SK-N-DZ (cell line): ENCODE measurements at places on chromosomes 16 and 17.

GRCh38 chr17:1095090-1095852, 84.5 kb downstream of the ABR start:
- no peak for DNase-seq

DNA sequence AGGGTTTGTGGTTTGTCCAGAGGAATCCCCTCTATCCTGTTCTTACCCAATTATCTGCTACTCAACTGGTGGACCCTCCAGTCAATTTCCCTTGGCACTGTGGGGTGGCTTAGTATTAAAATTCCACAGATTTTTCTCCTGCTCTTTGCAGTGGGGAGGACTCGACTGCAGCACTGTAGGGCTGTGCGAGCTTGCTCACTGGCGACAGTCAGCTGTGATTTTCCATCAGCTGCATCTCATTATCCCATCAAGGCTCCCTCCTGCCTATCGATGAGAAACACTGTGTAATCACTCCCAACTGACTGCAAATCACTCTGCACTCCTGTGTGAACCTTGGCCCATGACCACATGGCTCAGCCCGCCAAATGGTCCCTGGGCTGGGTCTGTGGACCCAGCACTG, 90.5 kb upstream of the MAF start:
- DNase-seq: no peak

- peak; percentile 85 for DNase-seq
Observed at GRCh38 chr17:29592850-29593551, at the start of gene ANKRD13B. TSS of gene ANKRD13B (plus strand) at chr17:29593132. CDS start at chr17:29593622, 490 bp downstream.

DNA sequence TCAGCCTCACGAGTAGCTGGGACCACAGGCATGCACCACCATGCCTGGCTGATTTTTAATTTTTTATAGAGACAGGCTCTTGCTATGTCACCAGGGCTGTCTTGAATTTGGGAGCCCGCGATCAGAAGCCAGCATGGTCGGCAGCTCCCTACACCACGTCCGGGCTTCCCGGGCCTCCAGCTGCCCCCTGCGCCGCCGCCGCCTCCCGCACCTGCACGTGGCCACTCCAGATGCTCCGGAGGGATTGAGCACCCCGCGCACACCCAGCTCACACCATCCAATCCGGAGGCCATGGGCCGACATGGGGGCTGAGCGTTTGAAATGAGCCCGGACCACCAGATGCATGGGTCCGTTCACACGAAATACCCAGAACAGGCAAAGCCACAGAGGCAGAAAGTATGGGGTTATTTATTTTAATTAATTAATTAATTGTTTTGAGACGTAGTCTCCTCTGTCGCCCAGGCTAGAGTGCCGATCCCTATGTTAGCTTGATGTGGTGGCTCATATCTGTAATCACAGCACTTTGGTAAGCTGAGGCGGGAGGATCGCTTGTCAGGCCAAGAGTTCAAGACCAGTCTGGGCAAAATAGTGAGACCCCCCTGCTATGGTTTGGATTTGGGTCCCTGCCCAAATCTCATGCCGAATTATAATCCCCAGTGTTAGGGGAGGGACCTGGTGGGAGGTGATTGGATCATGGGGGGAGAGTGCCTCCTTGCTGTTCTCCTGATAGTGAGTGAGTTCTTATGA, 17.1 kb upstream of the PDXDC1 start:
- DNase-seq: no peak

- no peak for DNase-seq
Observed at GRCh38 chr17:70905796-70906195, 736.5 kb downstream of the KCNJ2 start.

DNA sequence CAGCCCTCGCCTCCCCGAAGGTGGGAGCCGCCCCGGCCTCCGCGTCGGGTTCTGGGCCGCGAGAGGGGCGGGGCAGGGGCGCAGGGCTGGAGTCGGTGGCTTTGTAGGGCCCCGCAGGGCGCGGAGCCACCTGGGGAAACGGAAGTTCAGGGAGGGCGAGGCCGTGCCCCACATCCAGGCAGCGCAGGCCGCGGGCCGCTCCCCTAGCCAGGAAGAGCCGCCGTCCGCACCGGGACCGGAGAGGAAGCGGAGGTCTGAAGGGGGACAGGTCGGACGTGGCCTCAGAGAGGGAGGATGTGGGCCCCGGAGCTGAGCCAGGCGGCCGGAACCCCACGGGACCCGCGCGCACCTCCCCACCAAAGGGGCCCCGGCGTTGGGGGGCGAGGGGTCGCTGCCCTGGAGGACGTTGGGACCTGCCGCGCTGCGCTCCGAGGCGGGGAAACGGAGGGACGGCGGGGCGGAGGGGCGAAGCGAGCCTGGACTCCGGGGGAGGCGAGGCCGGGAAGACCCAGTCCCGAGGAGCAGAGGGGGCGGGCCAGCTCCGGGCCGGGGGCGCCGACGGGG, 482 bp upstream of the SLC16A3 start:
- DNase-seq: peak; percentile 29

- DNase-seq: peak; percentile 73
Observed at GRCh38 chr17:50893183-50893993, 27.2 kb upstream of the TOB1 start.

DNA sequence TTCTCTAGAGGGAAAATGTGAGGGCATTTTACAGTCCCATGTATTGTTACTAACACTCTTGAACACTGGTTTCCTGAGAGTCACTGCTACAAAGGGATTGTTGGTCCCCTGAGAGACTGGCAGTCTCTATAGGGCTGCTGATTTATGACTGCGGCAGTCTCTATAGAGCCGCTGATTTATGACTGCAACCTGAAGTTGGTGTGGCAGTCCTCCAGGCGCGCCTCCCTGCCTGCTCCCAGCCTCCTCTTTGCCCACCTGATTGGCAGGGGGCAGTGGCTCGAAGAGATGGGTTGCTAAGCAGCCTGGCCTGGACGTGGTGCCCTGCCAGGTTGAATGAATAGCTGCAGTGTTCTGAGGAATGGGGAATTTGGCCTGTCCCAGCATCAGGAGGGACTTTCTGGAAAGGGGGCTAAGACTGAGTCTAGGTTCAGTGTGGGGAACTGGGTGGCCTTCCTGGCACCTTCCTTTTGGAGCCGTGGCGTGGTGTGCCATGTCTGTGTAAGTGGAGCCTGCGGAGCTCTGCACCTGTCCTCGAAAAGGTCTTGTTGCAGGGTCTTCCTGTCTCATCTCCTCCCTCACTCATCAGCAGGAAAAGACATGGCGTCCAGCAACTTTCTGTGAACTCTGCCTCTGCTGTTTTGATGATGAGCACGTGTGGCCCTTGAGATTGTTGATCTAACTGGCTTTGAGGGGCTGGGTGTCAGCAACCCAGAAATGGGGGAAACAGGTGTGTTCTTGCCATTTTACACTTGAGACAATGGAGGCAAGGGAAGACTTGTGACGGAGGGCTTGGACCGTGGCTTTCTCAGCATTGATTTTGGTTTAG, 24.9 kb downstream of the SAP30BP start:
- no peak for DNase-seq

DNA sequence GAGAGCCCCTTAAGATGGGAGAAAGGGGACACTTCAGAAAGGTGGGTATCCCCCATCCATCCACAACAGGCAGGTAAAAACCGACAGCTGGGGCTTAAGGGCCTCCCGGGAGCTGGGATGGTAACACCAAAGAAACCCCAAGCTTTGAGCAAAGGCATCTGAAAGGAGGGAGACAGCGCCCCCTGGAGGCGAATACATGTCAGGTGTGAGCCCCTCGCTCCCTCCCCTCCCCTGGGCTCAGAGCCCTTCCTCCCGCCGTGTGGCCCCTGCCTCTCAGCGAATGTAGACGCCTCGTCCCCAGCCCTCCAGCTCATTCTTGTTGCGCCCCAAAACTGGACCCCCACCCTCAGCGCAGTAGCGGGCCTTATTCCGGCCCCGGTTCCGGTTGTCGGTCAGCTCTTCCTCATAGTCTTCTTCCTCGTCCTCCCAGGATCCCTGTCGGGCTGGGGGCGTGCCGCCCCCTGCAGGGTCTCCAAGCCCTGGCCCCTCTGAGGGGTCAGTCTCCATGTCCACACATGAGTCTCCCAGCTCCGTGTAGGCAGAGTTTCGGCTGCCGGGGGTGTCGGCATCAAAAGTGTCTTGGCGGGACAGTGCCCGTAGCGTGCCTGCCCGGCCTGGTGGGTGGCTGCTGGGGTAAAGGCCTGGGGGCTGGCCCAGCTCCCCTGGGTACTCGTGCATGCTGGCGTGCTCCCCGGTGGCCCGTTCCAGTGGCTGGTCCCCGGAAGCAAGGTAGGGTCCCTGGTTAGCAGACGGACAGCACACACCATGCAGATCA, 9.1 kb upstream of the ARL5C start:
- DNase-seq: peak; percentile 68

DNA sequence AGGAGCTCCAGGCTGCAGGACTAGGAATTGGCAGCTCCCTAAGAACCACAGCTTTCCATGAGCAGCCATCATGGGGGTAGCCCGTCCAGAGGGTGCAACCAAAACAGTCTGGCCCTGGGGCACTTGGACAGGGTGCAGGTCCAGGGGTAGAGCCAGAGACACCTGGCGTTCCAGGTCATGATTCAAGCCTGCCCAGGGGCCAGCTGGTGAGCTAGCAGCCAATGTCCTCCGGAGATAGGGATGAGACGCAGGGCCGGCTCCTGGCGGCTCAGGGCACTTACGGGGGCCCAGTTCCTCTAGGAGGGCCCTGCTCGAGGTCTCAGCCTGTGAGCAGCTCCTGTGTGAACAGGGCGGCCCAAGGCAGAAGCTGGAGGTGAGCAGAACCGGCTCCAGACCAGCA, 22.1 kb downstream of the PIEZO1 start:
- DNase-seq: no peak

DNA sequence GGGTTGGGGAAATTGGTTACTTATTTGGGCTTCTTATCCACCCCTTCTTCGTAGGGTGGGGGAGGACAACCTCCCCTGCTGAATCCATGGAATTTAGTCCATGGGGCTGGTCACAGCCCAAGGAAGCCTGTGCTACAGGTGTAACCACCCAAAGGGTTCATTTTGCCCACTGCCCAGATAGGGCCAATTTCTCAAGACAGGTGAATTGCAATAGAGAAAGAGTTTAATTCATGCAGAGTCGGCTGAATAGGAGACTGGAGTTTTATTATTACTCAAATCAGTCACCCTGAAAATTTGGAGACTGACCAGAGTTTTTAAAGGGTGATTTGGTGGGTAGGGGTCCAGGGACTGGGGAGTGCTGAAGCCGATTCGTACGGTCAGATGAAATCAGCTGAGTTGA, 101.5 kb upstream of the HS3ST2 start:
- no peak for DNase-seq

DNA sequence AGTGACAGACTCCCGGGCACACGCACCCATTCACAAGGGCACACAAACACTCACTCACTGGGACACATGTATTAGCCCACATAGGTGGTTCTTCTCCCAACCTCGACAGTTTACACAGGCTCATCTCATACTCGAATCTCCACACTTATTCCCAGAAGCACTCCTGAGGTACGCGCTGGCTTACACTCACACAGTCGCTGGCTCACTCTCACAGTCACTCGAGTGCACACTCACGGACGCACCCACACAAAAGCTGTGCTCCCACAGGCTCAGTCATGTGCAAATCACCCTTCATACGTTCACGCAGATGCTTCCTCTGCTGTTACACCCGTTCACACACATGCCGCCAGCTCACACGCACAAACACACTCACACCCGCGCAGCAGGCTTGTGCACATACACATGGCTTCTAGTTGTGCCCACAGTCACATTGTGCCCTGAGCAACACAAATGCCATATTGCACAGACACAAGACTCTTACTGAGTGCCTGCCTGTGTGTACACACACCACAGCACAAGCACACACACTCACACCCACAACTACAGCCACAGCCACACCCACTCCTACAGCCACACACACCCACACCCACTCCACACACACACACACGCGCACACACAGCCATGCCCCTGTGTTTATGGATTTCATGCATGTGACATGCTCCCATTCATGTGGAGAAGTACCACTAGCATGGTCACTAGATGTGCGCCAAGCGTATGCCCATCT, 8.4 kb upstream of the PRR29 start:
- DNase-seq: no peak
